Pons (tissue), 1 donor: ENCODE measurements at places on chromosomes 5 and 9.
A peak's percentile ranks its signal among the peaks of the same experiment; 100 is the strongest.

GRCh38 chr5:27191786-27192510, 153.6 kb upstream of the CDH9 start:
- no peak for DNase-seq

GRCh38 chr5:163342306-163342705, 95.1 kb upstream of the CCNG1 start:
- DNase-seq, result no peak

GRCh38 chr5:39283231-39283818, 64.0 kb upstream of the FYB1 start:
- peak; percentile 87 for DNase-seq

- no peak for DNase-seq
These were observed 247.7 kb downstream of the PJA2 start for GRCh38 chr5:109161914-109162683.

- DNase-seq, result no peak
These were observed 16.5 kb downstream of the ANGPTL2 start for GRCh38 chr9:127105805-127106465.

DNA sequence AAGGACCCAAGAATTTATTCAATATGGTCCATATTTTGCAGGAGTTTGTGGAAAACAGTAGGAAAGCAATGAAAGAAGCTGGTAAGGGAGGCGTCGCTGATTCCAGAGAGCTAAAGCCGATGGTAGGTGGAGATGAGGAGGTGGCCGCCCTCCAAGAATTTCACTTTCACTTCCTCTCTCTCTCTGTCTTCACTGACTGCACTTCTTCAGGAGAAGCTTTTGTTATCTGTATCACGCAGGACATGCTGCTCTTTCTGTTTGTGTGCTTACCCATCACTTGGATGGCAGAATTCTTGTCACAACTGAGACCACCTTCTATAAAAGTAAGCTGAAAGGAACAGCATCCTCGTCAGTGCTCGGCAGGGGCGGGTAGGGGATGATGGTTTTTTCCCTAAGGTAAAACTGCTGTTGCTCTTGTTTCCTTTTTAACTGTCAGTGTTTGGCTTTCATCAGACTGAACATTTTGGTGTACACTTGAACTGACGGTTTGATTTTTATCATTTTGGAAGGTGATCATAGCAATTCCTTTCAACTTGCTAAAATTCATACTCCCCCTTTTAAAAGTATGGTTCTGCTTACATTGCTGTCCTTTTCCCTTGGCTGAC, 62.4 kb upstream of the FSD1L start:
- DNase-seq, result peak; percentile 61

DNA sequence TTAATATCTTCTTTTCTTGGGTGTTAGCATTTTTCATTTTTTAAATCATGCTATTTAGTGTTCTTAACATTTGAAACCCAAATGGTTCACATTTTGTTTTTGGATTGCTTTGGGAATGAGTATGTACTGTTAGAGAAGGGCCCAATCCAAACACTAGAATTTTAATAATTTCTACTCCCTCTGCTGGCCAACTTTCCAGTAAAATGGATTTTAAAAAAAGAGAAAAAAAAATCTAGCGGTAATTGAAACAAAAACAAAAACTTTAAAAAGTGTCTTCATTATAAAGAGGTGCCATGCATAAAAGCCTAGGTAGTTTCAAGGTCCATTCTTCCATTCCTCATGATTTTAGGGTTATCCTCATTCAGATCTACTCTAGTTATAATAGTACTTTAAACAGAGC, 32.1 kb upstream of the RICTOR start:
- no peak for DNase-seq
